ENCODE measurements at places on chromosomes 12 and 14.
A peak's percentile ranks its signal among the peaks of the same experiment; 100 is the strongest.

DNA sequence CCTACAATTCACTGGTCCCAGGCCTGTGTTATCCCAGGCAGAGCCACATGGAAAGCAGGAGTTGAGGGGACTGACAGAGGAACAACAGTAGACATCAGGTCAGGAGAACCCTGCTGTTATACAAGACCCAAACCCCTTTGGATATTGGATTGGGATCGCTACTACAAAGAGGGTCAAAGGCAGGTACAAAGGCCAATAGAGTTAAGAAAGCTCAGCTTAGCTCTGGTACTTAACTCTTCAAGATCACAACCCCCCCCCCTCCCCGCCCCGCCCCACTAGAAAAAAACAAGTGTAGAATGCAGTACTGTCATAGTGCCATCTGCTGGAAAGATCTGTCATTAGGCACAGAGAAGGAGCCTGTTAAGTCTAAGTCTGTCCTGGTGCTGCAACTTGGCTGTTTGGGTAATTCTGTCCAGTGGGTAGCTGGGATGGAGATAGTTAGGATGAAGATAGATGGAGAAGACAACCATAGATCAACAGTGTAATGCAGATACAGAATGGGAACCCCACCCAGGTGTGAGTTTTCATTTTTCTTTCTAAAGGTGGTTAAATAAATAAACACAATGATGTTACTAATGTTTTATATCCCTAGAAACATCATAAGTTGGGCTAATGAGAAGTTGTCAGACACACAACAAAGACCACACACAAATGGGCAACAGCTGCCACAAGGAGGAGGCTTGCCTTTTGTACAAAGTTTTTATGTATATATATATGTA lies 17.2 kb downstream of the REM2 start:
- peak; percentile 69 for DNase-seq

DNA sequence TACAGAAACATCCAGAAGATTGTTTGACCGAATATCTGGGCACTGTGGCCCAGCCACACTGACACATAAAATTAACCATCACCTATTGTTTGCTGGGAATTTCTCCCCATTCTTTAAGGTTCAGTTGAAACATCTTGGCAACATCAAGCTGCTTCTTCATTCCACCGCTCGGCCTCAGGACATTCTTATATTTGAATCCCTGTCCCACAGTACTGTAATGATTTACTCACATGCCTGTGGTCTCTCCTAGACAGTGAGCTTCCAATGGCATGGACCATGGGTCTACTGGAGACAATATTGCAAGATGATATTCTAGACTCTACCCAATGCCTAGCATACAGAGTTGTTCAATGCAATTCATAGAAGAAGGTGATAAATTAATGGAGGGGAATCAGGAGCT lies 56.1 kb downstream of the EMP1 start:
- DNase-seq, result no peak

DNA sequence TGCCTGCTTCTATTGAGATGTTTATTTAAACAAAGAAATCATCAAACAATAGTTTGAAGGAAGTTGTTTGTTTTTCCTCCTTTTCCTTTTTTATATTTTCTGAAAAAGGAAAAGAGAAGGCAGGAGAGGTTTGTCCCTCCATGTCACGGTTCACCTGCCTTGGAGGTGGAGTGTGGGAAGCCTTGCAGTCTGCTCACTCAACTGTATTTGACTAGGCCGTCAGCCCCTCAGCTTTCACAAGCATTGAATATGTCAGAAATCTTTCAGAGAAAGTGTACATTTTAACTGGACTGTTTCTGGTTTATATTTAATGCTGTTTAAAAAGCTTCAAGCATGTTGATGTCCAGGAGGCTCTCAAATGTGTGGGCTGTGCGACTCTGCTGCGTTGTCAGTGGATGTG lies 370.4 kb downstream of the NPAS3 start:
- DNase-seq, result no peak

GRCh38 chr12:51592034-51592705 lies 1.1 kb downstream of the SCN8A start:
- no peak for DNase-seq

DNA sequence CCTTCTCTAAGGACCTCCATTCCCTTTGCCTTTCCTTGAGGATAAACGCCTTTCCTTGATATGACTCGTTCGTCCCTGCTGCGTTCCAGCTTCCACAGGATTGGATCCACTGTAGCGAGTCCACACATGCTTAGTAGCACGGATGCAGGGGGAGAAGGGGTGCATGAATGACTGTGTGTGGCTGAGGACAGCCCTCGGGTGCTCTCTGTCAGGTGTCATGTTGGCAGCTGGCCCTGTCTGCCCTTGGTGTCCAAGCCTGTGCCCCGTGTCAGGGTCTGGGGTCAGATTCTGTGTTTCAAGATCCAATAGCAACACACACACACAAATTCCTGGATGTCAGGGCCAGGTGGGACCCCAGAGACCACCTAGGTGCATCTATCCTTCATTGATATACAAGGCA lies 17.5 kb upstream of the KRT80 start:
- no peak for DNase-seq

- DNase-seq, result no peak
Observed at GRCh38 chr14:88421286-88421685, 35.8 kb downstream of the SPATA7 start.
